Activated naive CD4-positive, alpha-beta T cell (primary cell): ENCODE measurements at places on chromosomes 1 and 21.

DNA sequence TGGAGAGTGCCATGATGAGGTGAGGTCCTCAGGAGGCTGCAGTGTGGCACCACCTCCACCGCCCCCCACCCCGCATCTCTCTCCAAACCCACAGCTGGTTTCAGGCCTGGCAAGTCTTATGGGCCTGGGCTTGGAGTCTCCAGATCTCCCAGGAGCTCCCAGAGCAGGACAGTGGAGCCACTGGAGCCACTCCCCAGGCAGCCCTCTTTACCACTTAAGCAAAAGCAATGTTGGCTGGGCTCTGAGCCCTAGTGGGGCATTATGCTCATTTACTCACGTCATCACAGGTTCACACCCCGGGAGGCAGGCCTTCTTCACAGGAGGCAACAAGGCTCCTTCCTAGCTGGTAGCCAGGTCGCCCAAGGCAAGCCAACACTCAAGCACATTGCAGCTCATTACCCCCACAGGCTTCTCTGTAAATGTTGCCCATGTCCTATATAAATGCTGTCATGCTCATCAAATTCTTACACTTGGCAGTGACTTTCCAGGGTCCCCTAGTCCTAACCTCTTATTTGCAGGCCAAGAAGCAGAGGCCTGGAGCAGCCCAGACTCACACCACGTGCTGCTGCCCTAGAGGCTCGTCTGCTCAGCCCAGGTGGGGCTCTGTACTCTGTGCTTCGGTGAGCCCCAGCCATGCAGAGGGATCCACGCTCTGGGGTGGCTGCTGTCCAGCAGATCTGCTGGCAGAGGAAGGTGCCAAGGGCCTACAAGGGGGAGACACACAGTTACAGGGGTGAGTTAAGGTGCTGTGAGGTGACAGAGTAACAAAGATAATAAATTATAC is 459.3 kb downstream of the MATN1 start:
- DNase-seq = no peak

DNA sequence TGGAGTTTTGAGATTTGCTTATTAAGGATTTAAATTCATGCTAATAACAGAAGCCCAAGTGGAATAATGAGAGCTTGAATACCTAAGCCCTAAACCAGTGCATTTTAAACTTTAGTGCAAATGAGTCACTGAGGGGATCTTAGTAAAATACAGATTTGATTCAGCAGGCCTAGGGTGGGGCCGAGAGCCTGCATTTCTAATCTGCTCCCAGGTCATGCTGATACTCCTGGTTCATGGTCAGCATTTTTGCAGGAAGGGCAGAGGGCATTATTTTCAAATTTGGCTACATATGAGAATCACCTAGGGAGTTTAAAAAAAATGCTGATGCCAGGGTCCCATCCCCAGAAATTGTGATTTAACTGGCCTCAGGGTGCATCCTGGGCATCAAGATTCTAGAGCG is 39.3 kb downstream of the DNTTIP2 start:
- no peak for DNase-seq

DNA sequence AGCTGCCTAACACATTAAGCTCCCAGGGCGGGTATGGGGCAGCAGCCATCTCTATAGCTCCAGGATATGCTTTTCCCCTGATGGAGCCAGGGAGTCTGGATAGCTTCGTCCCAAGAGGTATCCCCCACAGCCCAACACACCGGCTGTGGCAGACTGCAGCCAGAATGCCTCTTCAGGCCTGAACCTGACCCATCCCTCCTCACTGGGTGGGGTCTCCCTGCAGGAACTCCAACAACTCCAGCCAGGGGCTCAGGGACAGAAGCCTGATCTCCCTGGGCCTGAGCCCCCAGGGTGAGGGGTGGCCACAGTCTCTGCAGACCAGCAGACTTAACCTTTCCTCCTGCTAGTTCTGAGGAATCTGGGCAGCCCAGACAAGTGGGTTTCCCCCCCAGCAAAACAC is 159.9 kb downstream of the LRRIQ3 start:
- DNase-seq = no peak

- DNase-seq = no peak
These were observed 105.4 kb upstream of the KCNK2 start for GRCh38 chr1:214977110-214977509.

GRCh38 chr1:197139169-197139568 is 7.3 kb downstream of the ASPM start:
- DNase-seq = no peak

DNA sequence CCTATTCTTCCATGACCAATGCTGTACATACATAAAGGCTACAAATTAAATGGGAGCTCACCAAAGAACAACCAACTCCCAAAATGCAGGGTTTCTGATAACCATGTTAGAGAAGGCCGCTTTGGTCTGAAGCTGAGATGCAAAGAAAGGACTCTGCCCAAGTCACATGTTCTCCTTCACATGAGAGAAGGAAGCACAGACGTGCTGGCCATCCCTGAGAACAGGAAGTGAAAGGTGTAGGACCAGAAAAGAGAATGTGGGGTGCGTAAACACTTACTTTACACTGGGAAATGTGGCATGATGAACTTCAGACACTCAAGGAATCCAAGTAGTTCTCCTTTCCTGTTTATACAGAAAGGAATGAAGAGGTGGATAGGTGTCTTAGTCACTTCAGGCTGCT is 31.7 kb upstream of the TADA1 start:
- DNase-seq = no peak

DNA sequence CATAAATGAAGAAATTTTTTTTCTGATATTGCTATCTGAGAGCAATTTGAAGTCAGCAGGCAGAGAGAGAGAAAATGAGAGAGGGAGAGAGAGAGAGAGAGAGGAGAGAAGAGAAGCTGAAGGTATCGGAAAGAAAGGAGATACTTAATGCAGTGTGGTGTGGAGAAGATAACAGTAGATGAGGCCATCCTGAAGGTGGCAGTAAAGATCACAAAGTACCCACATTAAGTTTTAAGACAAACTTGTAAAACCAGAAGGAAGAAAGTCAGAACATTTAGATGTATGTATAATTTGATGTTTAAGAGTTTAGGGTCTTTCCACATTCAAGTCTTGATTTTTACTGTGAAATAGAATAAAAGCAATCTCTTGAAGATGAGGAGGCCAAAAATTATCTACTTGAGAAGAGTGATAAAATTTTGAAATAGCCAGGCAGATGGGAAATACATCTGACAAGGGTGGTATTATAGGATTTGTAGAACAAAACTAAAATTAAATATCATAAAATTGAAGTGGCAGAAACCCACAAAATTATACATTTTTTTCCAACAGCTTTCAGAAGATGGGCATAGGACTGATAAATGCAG is 1753.4 kb downstream of the MRPL39 start:
- no peak for DNase-seq

GRCh38 chr1:4061521-4062031 is 161.5 kb upstream of the C1orf174 start:
- no peak for DNase-seq

DNA sequence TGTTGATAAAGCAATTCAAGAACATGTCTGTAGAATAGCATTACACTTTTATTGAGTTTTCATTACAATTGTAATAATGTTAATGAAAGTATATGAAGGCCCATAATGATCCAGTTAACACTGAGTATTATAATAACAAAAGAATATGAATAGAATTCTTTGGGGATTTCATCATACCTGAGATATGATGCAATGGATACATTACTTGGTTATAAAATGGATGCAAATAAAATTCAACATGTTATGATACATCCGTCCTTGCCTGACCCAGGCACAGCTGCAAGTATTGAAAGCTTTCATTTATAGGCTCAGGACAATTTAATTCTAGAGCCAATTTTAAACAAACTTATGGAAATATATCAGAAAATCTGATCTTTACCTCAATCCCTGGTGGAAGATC is 8.2 kb upstream of the KCNA3 start:
- DNase-seq = no peak

DNA sequence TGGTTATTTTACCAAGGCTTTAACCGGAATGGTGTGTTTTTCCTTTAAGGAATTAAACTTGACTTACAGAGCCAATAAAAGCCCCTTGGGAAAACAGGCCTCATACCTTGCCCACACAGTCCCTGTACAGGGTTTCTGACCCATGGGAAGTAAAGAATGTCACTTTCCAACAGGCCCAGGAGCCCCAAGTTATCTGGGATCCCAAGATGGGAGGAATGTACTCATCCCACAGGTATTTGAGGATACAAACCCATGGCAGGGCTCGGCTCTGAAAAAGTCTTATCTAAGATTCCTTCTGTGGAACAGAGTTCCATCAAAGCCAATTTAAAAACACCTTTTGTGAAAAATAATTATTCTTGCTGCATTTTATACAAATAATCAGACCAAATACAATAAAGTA is 15.3 kb upstream of the COX20 start:
- no peak for DNase-seq

GRCh38 chr1:36859926-36860325 is 174.4 kb downstream of the GRIK3 start:
- no peak for DNase-seq

GRCh38 chr1:42943166-42943565 is 15.5 kb downstream of the SLC2A1 start:
- DNase-seq = peak; percentile 13
